ENCODE measurements at places on chromosomes 1 and 21.

DNA sequence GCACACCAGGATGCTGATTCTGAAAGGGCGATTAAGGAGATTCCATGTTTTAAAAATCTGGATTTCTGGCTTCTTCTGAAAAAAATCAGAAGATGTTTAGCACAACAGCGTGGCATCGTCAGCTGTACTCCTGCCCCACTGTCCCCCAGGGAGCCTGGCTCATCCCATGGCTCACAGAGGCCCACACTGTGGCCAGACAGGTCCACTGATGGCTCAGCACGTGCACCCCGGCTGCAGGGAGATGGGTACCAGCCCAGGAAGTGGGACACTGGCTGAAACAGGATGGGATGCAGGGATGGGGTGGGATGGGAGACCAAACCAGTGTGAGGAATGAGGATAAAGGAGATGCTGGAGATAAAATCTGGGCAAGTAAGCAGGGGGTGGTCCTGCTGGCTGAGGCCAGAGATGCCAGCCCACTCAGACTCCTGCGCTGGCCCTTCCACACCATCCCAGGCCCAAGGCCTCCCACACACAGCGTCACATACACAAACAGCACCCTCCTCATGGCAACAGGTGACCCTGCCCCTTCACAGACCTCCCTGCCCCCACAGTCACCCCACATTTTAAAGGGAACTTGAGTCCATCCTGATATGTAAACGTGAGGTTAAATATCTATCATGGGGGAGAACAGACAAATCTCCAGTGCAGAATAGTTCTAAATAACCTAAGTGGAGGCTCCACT is 23.9 kb upstream of the SAMD11 start:
- no peak for DNase-seq

GRCh38 chr1:54163051-54163450 is 10.3 kb upstream of the CDCP2 start:
- DNase-seq = no peak

- DNase-seq = no peak
Observed at GRCh38 chr21:42047821-42048613, 23.1 kb upstream of the UMODL1 start.

- no peak for DNase-seq
Observed at GRCh38 chr1:104132382-104132973, 382.8 kb downstream of the AMY1C start.

DNA sequence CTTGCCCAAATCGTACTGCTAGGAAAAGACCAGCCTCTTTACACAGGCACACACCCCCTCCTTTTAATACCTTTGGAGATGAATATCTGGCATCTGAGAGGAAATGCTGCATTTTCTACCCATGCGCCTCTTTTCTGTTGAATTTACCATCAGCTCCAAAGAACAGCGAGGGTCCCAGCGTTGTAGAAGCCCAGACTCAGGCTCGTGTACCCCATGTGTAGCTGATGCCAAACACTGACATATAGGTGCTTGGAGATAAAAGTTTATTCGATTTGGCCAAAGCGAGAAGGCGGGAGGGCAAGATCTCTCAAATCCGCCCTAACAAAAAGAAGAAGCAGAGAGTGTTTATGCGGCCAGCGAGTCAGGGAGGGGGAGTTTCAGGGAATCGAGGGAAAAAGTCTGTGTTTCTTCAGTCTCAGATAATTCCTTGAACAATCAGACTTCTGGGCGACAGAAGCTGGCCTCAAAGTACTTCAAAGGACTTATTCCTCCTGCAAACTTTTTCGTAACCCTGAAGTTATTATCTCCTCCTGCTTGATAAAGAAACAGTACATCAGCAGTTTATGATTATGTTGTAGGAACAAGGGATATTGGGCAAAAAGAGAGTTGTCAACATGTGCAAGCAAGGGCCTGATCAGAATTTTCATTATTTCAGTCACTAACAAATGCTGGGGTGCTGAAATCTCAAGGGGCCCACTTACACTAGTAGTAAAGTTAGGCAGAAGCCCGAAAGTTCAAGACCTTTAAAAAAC is 642 bp upstream of the CREG1 start:
- no peak for DNase-seq

- no peak for DNase-seq
Observed at GRCh38 chr1:227417756-227418480, 99.6 kb upstream of the CDC42BPA start.

DNA sequence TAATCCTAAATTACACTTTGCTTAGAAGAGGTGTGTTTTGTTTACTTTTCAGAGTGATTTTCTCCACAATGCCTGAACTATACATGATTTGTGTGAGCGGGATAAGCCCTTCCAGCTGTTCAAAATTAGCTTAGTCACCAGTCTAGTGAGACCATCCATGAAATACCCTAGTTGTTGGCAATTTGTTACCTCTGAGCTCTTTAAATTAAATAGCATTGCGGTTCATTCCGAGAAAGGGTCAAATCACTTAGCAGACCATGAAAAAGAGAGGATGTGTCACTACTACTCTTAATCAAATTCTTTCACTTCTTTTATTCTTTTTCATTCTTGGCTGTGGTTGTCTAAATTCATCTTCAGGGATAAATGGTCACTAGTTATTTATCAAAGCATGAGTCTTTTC is 11.9 kb upstream of the VAV3 start:
- no peak for DNase-seq

DNA sequence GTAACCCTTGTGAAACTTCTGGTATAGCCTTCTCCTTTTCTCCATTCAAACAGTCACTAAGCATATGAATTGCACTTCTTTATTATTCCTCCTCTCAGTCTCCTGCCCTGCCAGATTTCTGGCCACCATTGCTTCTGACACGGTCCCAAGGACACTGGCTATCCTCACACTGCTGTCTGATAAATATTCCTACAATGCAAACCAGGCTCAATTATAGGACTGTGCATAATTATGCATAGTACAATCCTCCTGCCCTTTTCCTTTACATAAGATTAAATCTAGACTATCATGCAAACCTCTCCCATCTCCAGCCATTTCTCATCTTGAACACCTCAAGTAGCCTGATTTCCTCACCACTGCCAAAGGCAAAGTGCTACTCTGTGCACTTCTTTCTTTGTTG is 704.3 kb upstream of the ADAMTS5 start:
- no peak for DNase-seq

DNA sequence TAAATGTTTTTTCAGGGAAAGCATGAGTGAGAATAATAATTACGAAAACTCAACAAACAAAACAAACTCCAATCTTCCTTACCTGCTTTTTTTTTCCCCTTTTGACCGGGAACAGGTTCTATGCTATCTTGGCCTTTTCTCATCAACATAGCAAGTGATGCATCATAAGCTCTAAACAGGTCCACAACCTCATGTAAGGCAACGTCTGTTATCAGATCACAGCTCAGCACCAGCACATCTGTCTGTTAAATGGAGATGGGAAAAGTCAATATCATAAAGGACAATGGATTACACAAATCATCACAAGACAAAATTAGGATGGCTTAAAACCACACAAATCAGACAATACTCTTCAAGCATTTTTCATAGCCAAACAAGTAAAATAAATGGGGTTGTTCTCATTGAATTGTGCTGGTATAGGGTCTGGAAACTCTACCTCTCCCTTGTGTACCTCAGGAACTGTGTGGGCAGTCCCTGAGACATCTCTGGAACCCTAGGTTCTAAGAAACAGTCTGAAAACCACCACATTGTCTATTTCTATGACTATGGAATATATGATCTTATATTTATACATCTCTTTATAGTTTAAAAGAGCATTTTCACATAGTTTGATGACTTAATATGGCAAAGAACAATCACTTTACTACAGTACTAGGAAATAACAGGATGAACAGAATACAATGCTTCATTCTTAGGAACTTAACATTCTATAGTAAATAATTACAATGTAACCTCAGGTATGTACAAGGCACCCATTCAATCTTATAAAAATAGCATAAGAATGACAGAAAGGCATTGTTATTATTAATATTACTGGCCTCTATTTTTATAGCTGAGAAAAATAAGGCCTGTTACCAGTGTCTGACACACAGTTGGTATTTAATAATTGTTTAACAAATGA is 44.7 kb downstream of the EIF2B3 start:
- no peak for DNase-seq

- DNase-seq = no peak
Observed at GRCh38 chr1:183514235-183514634, 41.9 kb downstream of the SMG7 start.

- DNase-seq = no peak
Observed at GRCh38 chr21:44394733-44395132, 41.3 kb downstream of the TRPM2 start.

- no peak for DNase-seq
Observed at GRCh38 chr1:156117414-156118176, 3.1 kb downstream of the LMNA start.

- DNase-seq = no peak
Observed at GRCh38 chr21:46411236-46411635, 47.5 kb upstream of the DIP2A start.

- DNase-seq = no peak
Observed at GRCh38 chr1:155261493-155261851, 688 bp downstream of the SCAMP3 start.

DNA sequence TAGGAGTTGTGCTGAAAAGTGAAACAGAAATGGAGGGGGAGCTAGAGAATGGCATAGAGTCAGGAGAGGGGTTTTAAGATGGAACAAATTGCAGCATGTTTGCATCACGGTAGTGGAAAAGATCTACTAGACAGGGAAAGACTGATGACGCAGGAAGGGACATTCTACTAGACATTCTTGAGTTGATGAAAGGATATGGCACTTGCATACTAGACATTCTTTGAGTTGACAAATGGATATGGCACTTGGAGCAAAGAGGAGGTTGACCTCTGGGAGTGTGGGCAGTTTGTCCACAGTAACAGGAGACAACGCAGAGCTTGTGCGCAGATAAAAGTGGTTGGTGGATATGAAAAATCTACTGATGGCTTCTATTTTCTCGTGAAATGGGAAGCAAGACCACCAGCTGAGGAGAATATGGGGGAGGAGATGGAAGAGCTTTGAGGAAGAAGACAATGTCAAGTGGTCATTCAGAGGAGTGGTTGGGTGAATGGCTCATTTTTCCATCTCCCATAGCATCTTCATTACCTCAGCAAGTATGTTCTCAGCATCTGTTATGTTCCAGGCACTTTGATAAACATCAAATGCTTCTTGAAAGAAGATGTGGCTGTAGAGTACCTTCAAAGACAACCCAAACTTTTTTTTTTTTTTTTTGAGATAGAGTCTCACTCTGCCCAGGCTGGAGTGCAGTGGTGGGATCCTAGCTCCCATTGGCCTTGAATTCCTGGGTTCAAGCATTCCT is 2.4 kb upstream of the CTPS1 start:
- DNase-seq = no peak

GRCh38 chr21:29939924-29940275 is at the start of gene GRIK1:
Gene GRIK1, minus strand, starts transcription at chr21:29939996.
- DNase-seq = no peak

DNA sequence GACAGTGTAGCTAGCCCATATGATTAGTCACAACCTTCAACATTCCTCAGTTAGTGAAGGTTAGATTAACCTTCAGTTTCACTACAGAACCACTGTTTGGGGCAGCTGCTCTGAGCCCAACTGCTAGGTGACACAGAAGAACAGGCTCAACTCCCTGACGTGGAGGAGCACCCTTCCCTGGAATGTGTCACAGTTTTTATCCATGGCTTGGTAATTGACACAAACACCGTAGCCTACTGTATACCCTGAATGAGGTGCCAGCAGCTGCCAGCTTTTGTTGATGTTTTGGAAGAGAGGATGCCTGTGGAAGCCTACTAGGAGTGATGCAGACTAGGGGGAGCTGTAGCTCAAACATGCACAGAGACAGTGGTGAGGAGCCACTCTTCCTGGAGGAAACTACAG is 56.6 kb upstream of the CR2 start:
- no peak for DNase-seq

DNA sequence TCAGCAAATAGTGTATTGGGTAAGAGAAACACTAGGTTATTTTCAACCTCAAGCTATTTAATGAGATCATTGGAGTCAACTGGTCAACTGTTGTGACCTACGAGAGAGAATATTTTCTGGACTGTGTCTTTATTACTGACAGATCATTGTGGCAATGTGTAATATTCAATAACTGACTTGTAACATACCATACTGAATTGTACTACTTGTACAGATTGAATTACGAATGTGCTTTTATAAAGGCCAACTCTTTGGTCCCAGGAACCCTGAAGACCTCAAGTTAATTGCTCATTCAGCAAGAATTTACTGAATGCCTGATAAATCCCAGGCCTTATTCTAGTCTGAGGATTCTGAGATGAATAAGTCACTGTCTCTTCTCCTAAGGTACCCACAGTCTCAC is 56.1 kb upstream of the CAMK1G start:
- DNase-seq = no peak

DNA sequence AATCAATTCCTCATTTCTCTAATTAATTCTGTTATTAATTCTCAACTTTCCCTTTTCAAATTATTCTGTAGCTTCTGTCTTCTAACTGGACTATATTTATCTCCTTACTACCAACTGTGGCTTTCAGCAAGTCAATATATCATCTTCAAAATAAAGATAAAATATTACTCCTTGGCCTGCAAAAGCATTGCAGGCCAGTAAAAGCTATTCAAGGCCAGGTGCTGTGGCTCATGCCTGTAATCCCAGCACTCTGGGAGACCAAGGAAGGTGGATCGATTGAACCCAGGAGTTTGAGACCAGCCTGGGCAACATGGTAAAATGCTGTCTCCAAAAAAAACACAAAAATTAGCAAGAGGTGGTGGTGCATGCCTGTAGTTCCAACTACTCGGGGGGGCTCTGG is 27.9 kb downstream of the USP48 start:
- DNase-seq = no peak

GRCh38 chr1:22896184-22896583 is 76.5 kb downstream of the LACTBL1 start:
- no peak for DNase-seq

- no peak for DNase-seq
Observed at GRCh38 chr1:245205396-245205795, 50.6 kb downstream of the KIF26B start.

GRCh38 chr1:34906222-34906621 is 23.2 kb downstream of the DLGAP3 start:
- DNase-seq = no peak

- DNase-seq = no peak
Observed at GRCh38 chr1:1462318-1462966, 9.1 kb upstream of the ATAD3B start.

GRCh38 chr1:226656601-226657277 is 82.3 kb downstream of the ITPKB start:
- DNase-seq = no peak

DNA sequence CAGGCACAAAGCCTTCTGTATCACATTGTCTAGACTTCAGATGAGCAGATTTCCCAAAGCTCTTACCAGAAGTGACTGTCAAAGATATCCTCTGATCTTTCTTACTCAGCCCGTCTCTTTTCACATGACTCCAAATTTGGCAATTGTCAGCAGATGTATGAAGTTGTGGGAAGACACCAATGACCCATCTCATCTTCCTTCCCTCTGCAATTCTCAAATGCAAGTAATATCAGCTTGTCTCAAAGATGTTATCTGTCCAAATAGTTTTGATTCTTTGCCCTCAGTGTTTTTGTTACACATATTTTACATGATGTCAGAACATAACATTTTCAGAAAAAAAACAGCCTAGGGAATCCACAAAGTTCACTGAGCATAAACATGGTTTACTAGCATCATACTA is 45.1 kb upstream of the RGS2 start:
- no peak for DNase-seq

Data from GDM1 (cell line).